Gastrocnemius medialis (tissue), 4 donors: ENCODE measurements at places on chromosomes 5 and 9.

DNA sequence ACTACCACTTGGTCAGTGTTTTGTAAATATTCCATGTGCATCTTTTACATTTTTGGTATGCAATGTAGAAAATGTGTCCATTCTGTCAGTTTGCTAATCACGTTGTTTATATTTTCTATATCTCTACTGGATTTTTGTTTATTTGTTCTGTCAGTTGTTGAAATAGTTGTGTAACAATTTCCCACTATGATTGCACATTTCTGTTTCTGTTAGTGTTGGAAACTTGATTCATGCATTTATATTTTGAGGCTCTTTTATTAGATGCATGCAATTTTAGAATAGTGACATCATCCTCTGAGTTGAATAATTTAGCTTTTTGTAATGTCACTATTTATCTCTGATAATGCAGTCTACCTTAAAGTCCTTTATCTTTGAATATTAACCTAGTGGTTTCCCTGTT, 25.8 kb upstream of the LECT2 start:
- no peak for DNase-seq

DNA sequence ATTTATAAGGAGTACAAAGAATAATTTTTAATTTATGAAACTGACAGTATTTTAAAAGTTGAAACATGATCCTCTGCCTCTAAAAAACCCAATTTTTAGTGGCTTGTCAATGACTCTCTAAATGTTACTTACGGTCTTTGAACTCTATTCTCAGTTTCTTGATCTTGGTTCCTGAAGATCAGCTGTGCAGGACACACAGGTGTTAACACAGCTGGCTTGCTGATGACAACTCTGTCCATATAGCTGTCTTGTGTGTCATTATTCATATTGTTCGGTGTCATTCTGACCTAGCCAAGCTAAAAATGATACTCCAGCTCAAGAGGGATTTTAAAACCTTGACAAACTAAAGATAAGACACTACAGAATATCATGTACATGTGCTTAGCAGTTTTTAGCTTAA, 314.5 kb downstream of the CCDC171 start:
- DNase-seq = no peak

GRCh38 chr9:136847088-136847825, 2.0 kb upstream of the PHPT1 start:
- no peak for DNase-seq

DNA sequence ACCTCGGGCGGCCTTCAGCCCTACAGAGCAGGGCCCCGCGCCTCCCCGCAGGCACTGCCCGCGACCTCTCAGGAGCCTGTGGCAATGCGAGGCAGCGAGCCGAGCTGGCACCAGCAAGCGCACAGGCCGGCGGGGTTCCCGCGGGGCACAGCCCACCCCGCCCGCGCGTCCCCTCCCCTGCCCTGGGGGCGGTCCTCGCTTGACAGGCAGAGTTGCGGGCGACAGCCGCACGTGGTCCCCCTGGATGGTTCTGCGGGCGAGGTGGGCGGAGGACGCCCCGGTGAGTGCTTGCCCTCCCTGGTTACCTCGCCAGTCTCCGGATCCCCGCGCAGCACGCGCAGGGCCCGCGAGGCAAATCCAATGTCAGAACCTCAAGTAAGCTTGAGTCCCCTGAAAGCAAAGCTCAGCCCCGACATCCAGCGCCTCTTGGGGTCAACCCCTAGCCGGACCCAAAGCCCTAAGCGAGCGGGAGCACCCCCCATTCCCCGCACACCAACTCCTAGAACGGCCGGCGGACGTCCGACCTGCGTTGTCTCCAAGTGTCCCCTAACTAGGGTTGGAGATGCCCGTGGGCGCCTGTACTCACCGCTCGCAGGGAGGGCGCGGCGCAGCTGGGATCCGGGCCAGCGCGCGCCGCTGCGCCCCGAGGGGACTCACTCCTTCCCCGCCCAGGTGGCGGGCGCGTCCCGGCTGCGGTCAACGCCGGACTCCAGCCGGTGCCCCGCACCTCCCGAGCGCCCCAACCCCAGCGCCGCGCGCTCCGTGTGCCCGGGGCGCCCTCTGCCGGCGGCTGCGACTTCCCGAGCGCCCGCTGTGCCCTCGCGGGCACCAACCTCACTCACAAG, at the start of gene DRD1:
Gene DRD1, minus strand, starts transcription at position 123 of the 845 bp plus-strand sequence. CDS start 1,083 bp downstream, outside the sequence.
- no peak for DNase-seq

DNA sequence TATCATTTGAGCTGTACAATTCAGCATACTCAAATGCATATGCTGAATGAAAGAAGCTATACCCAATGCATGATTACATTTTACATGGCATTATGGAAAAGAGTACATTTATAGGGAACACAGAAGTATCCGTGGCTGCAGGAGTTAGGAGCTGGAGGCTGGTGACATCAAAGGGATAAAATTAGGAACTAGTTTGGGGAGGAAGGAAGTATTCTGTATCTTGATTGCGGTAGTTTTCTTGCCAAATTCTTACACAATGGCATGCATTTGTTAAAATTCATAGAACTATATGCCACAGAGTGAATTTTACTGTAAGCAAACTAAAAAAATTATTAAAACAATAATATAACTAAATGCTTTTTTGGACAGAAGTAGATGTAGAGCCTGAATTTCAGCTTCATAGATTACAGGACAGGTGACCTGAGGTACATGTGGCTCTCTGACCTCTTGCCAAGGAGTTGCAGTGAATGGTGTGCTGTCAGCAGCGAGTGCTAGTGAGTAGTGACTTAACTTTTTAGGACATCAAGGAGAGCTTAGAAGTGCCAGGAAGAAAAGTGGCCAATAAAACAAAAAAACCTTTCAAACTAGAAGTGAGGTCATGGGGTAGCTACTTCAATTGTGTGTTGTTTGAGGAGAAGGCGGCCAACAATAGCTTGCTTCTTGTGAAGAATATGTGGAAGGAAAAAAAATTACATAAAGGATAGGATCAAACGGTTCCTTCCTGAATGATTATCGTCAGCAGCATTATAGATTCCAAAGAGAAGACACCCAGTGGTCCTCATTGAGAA, 514.9 kb upstream of the CLINT1 start:
- no peak for DNase-seq

- DNase-seq = peak; percentile 18
Measured at GRCh38 chr9:71737455-71737854, 30.9 kb downstream of the CEMIP2 start.

GRCh38 chr9:105233873-105234272, 10.6 kb upstream of the SLC44A1 start:
- no peak for DNase-seq

GRCh38 chr5:179323026-179323870, 22.0 kb downstream of the ADAMTS2 start:
- peak; percentile 13 for DNase-seq

DNA sequence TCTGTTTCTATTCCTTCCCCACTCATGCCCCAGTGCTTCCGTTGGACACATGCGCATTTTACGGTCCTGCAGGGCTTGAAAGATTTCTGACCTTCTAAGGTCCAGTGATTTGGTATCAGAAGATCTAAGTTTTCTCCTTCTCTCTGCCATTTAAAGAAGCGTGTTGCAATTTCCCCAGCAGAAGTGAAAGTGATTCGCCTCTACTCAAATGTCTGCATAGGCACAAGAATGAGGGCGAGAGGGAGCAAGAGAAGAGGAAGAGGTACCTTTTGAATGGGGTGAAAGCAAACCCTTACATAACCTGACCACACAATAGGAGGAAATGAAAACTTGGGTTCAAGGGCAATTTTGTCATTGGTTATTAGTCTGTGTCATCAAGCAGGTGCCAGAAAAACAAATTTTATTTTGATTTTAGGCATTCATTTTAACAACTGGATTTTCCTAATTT, 31.7 kb upstream of the NR3C1 start:
- peak; percentile 25 for DNase-seq
